ENCODE measurements at places on chromosomes 6 and 20. TPM values are rescaled to one million over a fixed set of nuclear protein-coding genes. Genes with fewer than 3 reads are reported as not detected.

NRSN2 gene
- 21.3 TPM for polyA plus RNA-seq

SMIM13 gene
- 13.0 TPM for polyA plus RNA-seq

OXT gene
- polyA plus RNA-seq = 5.2 TPM

ENPP3 gene
- polyA plus RNA-seq = 43.7 TPM

SLC22A16 gene
- 0.25 TPM for polyA plus RNA-seq

DLK2 gene
- polyA plus RNA-seq = 2.3 TPM

APOM gene
- polyA plus RNA-seq = 14.1 TPM

RSPH3 gene
- 11.8 TPM for polyA plus RNA-seq

SEMG1 gene
- polyA plus RNA-seq = not detected

SUMO4 gene
- polyA plus RNA-seq = 0.52 TPM

ABHD16B gene
- not detected for polyA plus RNA-seq
